ENCODE measurements at places on chromosomes 1 and 21.

DNA sequence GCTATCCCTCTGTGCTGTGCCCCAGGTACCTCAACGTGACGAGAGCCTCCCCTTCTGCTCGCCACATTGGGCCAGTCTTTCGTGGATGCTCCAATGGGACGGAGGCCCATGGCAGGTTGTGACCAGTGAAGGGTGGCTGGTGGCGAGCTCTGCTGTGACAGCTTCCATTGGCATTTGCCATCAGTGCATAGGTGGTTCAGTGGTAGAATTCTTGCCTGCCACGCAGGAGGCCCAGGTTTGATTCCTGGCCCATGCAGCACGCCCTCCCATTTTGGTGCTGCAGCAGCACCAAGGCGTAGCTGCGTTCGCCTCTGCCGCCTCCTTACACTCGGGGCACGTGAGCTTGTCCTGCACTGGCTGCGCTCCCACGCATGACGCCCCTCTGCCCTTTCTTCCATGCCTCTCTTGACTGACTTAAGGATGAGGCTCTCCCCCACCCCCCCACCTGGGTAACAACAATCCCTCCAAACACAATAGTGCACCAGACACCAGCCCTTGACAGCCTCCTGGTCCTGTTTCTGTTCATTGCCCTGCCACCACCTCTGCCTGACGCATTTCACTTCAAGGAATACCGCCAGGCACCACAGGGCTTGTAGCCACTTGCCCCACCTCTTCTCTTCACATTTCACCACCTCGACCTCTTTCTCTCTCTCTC, 24.7 kb upstream of the FCGR2A start:
- no peak for DNase-seq

DNA sequence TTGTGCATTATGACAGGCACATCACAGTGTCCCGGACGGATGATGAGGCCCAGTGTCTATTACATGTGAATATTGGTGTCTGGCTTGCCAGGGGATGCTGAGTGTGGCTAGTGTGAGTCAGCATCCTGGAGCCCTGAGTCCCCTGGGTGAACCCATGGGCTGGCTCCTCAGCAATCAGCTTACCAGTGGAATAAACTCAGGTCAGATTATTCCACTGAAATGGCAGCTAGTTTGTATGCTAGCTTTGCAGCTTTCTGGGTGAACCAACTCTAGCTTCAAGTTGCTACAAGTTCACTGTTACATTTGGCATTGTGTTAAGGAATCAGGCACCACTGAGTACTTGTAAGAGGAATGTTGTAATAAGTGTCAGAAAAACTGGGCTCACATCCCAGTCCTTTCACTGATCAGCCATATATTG, 23.9 kb upstream of the RPTN start:
- DNase-seq = no peak

GRCh38 chr1:221979444-221980032, 237.6 kb upstream of the DUSP10 start:
- DNase-seq = no peak

DNA sequence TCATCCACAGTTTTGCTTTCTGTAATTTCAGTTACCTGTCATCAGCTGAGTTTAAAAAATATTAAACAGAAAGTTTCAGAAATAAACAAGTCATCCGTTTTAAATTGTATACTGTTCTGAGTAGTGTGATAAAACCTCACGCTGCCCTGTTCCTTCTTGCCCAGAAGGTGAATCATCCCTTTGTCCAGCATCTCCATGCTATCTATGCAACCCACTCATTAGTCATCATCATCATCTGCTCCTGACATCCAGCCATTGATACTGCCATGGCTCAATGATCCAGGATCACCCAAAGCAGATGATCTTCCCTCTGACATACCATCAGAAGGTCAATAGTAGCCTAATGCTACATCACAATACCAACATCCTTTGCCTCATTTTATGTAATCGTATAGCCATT, 198.3 kb downstream of the SLC44A5 start:
- DNase-seq = no peak

GRCh38 chr1:15678578-15678977, 5.5 kb upstream of the PLEKHM2 start:
- DNase-seq = no peak

- no peak for DNase-seq
These were observed 503.2 kb upstream of the CAMK1G start for GRCh38 chr1:209080170-209080781.

DNA sequence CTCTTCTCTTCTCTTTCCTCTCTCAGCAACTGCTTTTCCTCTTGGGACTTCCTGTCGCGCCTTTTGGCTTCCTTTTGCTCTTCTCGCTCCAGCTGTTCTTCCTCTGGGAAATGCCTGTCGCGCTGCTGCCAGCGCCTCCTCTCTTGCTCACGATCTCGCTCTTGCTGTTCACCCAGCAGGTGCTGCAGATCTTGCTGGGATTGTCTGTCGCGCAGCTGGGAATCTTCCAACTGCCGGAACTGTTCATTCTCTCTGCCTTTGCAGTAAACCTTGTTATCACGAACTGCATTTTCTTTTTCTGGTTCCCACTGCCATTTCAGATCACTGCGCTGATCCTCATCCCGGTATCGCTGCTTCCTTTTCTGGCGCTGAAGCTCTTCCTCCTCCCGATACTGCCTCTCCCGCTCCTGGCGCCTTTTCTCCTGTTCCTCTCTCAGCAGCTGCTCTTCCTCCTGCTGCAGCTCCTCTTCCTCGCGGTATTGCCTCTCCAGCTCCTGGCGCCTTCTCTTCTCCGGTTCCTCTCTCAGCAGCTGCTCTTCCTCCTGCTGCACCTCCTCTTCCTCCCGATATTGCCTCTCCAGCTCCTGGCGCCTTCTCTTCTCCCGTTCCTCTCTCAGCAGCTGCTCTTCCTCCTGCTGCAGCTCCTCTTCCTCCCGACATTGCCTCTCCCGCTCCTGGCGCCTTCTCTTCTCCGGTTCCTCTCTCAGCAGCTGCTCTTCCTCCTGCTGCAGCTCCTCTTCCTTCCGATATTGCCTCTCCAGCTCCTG, 5.8 kb downstream of the TCHH start:
- DNase-seq = no peak

DNA sequence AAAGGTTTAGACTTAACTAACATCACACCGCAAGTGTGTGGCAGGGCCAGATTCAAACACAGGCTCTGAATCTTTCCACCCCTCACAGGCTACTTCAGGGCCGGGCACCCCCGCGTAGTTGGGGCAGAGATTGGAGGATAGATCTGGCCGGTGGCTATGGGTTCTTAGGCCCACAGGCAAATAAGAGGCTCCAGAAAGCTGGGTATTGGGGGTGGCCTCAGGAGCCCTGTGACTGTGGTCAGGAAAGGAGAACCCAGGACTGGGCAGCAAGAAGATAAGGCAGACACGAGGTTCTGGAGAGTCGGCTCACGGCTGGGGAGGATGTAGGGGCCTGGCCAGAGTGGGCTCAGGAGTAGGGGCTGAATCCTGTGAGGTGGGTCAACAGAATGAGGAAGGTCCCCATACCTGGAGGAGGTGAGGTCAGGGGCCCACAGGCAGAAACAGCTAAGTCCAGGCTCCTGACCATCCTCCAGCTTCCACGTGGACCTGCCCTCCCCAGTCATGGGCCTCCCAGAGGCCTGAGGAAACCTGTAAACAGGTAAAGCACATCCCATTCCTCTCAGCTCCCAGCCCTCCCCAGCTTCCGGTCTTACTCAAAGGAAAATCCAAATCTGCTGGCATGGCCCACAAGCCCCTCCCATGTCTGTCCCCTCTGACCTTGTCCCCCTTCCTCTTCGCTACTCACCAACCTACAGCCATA, 306.2 kb downstream of the MATN1 start:
- DNase-seq = no peak

DNA sequence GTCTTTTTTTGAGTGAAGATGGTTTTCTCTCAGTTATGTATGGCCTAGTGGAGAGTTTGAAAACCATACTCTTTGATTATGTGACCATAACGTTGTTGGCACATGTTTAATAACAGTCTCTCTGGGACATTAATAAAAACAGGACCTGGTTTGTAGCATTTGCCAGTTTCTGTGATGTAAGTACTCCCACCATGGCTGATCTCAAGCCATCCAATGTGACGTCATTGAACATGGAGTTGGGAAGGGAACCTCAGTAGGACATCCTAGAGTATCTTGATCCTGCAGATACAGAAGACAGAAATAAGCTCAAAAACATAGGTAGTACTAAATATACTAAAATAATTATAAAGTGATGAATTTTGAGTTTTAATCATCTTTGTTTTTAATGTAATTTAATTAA, 107.0 kb downstream of the ACTL8 start:
- DNase-seq = no peak

- DNase-seq = no peak
These were observed 72.2 kb upstream of the KRTAP19-8 start for GRCh38 chr21:31110430-31110829.

GRCh38 chr1:153963850-153964331, 554 bp upstream of the SLC39A1 start:
- DNase-seq = no peak

GRCh38 chr1:208807446-208808127, 563.4 kb upstream of the PLXNA2 start:
- DNase-seq = no peak

DNA sequence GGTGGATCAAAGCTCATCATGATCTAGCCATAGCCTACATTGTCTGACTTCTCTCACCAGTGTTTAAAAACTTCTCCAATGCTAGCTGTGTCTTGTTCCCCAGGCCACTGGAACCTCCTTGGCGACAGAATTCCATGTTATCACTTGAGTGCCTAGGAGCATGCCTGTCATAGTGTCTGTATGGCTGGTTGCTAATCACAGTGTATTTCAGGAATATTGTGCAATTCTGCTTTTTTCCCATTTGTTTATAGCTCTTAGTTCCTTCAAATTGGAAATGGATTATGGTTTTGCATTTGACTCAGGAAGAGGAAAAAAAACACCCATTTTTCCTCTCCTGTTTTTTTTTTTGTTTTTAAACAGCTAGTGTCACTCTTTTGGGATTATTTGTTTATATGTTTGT, 25.5 kb downstream of the ROR1 start:
- no peak for DNase-seq

- DNase-seq = no peak
These were observed 23.1 kb downstream of the MPZL1 start for GRCh38 chr1:167744901-167745300.

DNA sequence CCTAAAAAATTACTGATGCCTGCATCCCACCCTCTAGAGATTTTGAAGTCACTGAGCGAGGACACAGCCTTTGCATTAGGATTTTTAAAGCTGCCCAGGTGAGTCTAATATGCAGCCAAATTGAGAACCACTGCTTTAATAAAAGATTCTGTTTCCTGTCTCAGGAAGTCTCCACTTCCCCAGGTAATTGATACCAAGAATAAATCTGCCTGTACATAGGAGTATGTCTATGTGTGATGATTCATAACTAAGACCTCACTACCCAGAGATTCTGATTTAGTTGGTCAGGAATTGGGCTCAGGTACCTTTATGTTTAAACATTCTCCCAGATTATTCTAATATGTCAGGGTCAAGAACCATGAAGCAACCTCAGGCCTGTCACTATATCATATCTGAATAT, 108.8 kb upstream of the ARTN start:
- no peak for DNase-seq

- DNase-seq = no peak
These were observed 942 bp upstream of the RSBN1 start for GRCh38 chr1:113813218-113813617.

DNA sequence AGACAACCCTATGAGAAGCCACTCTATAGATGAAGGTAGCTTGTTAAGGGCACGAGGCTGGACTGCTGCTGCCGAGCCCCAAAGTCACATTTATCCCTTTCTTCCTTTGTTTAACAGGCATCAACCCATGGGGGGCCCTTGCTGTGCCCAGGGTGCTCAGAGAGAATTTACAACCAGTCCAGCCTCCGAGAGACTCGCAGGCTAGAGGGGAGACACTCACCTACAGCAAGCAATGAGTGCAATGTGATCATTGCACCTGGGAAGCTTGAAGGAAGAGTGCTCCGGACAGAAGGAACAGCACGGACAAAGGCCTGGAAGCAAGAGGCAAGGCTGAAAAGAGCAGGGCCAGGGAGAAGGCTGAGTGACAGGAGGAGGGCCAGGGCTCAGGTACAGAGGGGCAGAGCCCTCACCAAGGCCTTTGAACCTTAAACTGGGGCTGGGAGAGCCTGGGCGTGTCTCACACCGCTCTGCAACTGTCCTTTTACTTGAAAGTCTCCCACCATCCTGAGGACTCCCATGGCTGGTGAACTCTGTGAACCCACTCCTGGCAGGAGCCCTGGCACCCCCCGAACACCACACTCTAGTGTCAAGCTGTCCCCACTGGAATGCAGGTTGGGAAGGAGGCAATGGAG, 27.3 kb downstream of the DMRTB1 start:
- no peak for DNase-seq

GRCh38 chr1:39381839-39382238, 109.6 kb upstream of the BMP8A start:
- DNase-seq = no peak

GRCh38 chr1:110615548-110616130, 9.5 kb upstream of the KCNA2 start:
- DNase-seq = no peak

DNA sequence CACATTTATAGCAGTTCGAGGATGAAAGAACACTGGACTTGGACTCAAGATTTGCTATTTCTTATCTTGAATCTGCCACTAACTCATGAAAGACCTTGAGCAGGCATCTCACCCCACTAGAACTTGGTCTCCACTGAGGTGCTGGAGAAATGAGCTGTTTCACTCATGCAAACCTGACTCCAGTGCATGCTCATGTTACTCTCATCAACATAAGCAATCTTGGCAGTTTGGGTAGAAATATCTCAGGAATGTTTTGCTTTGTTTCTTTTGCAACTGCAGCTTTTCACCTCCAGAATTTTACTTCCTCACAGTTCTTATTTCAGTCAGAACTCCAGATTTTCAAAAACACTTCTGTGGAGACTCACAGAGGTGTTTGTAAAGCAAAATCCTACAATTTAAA, 46.2 kb upstream of the DAB1 start:
- no peak for DNase-seq

- no peak for DNase-seq
These were observed 73.4 kb downstream of the DTL start for GRCh38 chr1:212108981-212109380.

GRCh38 chr1:5873556-5873955, 118.7 kb downstream of the NPHP4 start:
- DNase-seq = no peak

- DNase-seq = no peak
These were observed 1069.4 kb upstream of the ADGRL2 start for GRCh38 chr1:80731241-80731894.

DNA sequence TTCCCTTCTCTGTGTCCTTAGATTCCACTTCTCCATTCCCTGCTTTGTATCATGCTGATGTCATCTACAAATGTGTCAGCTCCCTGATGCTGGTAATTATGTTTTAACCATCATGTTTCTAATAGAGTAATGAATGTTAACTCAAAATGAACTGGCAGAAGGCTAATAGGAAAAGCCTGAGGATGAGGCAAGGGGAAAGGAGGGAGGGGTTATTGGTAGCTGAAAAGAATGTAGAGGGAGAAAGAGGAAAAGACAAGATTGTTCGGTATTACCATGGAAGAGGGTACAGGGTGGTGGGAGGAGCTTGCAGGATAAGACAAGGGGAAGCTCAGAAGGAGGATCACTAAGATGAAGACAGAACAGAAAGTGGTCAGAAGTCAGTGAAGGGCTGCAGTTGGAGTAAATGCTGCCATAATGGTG, 150.9 kb downstream of the ZC3H11B start:
- no peak for DNase-seq

GRCh38 chr1:203186446-203187303, at the start of gene CHI3L1:
Gene CHI3L1, minus strand, starts transcription at chr1:203186704. Its CDS starts 81 bp downstream, at chr1:203186623.
- DNase-seq = no peak

GRCh38 chr1:232568906-232569553, 60.9 kb downstream of the SIPA1L2 start:
- DNase-seq = peak; percentile 87

Measured in NCI-H1436 treated with DMSO at 0.1 percent for 48 hours (cell line).